Renal pelvis (tissue), 12 donors: ENCODE measurements at places on chromosomes 12 and 14.

DNA sequence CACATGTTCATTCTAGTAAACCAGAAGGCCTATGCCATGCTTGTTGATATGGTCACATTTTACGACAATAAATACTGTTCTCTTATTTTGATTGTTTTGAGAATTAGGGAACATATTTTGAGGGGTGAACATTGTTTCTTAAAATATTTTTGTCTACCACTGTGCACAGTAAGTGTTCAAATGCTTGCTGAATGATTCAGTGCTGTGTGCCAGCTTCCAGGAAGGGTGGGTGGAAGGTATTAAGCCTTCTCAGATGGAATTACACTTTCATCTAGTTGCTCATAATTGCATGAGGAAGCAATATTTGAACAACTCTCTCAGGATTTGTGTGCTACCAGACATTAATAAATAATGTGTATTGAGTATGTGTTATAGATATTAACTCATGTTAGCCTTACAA, 15.5 kb upstream of the TMX1 start:
- no peak for DNase-seq

- no peak for DNase-seq
Measured at GRCh38 chr12:14950982-14951746, 10.2 kb downstream of the ARHGDIB start.

- DNase-seq: no peak
Measured at GRCh38 chr12:60684988-60685655, 1089.3 kb downstream of the SLC16A7 start.

- DNase-seq: no peak
Measured at GRCh38 chr12:13198876-13199275, 2.4 kb downstream of the EMP1 start.

DNA sequence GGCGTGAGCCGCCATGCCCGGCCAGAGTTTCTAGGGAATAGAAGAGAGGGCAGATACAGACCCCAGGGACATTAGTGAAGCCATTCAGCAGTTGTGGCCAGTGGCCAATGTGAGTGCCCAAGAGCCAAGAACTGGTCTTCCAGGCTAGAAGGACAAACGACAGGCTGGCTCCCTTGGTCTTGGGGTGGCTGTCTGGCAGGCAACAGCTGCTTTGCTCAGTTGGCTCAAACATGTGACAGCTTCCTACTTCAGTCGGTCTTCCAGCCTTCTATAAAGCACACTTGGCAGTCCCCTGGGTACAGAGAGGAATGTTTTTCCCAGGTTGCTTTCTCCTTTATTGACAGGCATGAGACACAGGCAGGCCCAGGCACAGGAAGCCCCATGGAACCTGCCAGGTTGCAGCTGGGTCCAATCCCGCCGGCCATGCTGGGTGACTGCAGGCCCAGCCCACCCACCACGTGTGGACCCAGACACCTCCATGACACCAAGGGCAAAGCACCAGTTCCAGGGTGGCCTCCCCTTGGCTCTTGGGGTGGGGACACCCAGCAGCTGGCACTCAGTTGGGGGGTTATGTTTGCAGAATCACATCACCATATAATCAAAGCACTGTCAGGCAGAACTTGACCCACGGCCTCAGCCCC, 15.4 kb downstream of the CHGA start:
- DNase-seq: no peak

DNA sequence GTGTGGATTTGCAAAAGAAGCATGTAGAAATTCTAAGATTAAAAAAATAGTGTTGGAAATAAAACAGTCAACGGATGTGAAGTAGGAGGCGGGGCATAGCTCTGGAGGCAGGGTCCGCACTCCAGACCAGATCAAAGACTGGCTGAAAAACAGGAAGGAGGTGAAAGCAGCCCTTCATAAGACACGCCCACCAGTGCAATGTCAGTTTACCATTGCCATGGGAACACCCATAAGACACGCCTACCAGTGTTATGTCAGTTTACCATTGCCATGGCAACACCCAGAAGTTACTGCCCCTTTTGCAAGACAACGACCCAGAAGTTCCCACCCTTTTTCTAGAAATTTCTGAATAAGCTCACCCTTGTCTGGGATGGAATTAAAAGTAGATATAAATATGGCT, 87.1 kb downstream of the FZD10 start:
- DNase-seq: no peak

DNA sequence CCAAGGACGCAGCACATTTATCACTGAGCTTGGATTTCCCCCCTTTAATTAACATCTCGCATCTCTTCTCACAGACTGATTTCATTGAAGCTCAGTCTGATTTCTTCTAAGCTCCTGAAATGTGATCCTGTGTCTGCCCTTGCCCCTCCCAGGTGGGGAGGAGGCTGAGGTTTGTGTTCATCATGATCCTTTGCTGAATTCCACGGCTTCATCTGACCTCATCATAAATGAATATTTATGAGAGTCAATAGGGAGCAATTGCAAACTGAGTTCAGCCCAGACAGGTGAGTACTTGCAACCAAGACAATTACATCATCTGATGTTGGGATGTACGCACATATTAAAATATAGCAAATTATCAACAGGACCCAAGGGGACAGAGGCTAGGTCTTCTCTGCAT, 72.4 kb downstream of the MAP1LC3B2 start:
- peak; percentile 29 for DNase-seq

- no peak for DNase-seq
Measured at GRCh38 chr14:60116181-60116580, 24.5 kb downstream of the PCNX4 start.

DNA sequence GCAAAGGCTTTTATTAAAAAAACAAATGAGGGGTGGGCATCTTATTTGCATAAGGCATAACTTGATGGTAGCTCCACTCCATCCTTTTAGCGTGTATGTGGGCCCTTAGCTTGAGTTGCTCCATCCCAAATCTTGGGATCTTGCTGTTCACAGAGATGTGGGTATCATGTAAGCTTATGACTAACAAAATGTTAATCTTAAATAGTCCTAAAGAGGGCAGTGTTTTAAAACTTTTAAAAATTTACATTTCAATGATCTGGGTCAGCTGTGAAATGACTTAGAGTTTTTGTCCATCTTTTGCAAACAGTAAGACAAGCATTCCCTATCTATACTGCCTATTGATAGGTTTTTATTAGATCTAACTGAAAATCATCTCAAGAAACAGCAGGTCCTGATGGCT, 86.0 kb downstream of the SLCO1A2 start:
- DNase-seq: peak; percentile 1

DNA sequence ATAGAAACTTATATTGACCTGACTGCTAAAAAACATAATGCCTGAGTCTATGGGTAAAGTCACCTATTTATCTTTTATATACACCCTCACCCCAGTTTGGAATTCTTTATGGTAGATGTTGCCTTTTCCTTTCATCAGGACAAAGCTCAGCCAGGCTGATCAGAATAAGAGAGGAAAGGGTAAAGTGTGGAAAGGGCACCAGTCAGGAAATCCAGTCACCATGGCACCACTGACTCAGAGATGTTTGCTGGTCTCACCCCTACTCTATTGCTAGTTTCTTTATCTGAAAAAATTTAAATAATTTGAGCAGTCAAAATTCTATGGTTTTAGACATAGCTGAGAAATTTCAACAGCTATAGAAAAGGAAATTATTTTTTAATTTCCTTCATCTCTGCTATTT, 49.2 kb upstream of the SSTR1 start:
- DNase-seq: no peak

- no peak for DNase-seq
Measured at GRCh38 chr12:95118788-95119179, 45.4 kb upstream of the NR2C1 start.

DNA sequence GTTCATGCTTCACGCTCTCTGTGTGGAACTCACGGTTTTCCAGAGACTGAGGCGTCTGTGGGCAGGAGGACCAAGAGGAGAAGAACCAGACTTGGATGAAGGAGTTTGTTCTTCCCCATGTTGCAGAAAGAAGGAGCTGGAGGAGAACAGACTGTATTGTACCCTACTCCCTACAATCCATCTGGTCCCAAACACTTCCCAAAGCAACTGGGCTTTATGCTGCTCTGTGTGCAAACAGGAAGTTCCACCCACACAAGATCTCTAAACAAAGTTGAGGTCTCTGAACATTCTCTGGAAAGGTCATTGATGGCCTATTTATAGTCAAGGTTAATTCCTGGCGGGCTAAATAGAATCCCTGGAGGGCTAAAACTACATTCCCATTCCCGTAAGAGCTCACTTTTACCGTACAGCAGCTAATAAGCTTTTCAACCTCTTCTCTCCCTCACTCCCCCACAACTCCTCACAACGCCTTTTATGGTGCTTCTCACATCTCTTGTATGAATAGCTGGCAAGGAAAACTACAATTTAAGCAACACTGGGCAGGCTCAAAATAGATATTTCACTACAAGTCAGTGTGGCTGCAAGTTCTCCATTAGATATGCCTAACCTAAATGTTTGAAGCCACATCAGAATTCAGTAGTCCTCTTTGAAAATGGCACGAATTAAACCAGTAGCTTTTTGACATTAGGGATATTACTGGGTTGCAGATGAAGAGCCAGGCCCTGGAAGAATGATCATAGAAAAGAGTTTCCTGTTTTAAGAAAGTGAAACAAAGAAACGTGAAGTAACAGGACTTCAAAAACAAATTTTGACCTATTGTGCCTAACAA, at the start of gene A2M:
Gene A2M (minus strand): TSS at position 189 of the 829 bp plus-strand sequence. CDS start 70 bp downstream, at position 119.
- DNase-seq: peak; percentile 44

DNA sequence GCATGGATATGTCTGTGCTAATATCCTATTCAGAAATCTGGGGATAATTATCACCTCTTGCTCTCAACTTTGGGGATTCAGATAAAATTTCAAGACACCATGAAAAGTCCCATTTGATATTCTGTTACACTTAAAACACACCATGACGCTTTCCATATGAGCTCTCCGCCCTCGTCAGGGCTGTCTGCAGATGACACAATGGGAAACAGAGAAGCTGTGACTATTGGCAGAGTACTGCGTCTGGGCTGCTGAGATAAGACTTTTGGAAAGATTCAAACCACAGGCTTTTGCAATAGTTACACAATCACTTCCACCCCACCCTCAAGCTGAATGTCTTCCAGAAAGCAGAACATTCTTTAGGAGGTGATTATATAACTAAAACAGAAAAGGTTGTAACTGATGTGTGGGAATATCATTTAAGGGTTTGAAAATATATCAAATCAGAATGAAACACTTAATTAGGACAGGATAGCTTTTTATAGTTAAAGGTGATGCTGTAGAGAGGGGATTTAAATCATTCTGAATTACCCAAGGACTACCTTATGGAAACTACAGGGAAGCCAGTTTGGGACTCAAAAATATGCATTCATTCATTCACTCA, 75.3 kb upstream of the TMPO start:
- peak; percentile 22 for DNase-seq

GRCh38 chr12:27652174-27652763, 44.0 kb upstream of the REP15 start:
- peak; percentile 77 for DNase-seq

- DNase-seq: no peak
Measured at GRCh38 chr14:38669027-38669426, 413.1 kb upstream of the CLEC14A start.

- DNase-seq: no peak
Measured at GRCh38 chr14:74667758-74668157, 45.1 kb downstream of the AREL1 start.

DNA sequence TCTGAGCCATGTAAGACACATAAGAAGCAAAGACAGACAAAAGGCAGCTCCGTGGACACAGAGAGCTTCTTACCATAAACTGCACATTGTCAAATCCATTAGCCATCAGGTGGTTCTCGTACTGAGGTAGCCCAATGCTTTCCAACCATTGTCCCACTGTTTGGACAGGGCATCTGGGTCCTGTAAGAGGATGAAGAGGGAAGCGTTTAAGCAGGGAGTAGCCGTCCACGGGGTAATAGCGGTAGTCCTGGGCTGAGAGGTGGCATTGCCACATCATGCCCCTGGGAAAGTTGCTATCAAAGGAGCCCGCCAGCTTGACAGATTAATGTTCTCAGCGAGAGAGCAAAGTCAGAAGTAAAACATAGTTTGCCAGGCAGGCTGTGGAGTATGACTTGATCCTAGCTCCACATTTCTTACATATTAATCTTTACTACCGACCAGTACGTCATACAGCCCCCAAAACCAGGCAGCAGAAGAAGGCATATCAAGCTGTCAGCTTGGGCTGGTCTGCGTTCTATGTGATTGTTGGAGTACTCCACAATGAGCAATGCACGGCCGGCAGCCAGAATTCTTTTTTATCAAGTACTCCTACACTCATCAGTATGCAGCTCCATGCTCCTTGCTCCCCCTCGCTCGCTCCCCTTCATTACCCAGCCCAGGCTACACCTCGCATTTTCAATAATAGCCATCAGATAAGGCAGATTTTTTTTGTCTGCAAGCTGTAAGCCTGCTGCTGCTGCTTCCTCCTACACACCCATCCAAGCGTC, 493.2 kb upstream of the GARIN6 start:
- DNase-seq: peak; percentile 54

GRCh38 chr14:68958553-68958952, 20.5 kb downstream of the ACTN1 start:
- DNase-seq: no peak

DNA sequence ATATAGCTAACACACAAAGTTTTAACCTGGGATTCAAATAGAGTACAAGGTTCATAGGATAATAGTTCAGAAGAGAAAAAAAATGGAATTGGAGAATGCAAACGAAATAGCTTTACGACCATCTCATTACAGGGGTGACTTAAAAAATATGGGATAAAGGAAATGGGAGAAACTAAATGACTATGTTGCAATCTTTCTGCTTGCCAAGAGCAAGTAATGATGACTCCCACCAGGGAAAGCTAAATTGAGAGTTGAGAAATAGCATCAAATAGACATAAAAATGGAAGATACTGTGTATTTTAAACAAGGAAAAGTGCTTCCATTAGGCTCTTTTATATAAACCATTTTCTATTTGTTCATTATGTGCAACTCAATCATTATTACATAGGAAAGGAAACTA, 155.7 kb upstream of the ATXN7L3B start:
- DNase-seq: no peak

DNA sequence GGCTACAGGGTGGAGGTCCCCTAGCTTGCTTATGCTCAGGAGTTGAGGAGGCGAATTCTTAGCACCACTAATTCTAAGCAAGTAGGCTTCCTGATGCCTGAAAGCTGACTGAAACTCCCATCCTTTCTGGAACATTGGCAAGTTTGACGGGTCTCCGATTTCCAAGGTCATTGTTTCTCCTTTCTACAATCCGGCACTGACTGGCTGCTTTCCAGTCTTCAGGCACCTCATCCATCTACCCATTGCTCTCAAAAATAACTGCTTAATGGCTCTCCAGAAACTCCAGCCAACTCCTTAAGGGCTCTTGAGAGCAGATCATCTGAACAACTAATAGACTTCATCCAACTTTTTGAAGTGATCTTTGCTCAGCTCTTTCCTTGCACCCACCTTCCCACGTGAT, 13.3 kb downstream of the REM2 start:
- no peak for DNase-seq

DNA sequence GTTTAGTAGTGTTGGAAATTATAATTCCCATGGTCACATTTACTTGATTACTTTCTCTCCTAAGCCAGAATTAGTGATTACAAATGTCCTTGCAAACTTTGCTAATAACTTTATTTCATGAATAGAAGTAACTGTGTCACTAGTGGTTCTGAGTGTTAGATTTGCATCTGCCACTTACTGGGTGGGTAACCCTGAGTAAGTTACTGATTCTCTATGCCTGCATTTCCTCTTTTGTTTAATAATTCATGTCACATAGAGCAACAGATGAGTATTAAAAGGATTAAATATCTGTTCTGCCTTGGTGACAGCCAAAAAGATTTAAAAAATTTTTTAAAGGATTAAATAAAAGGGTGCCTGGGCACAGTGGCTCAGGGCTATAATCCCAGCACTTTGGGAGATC, 78.6 kb downstream of the BHLHE41 start:
- no peak for DNase-seq

GRCh38 chr12:45469902-45470301, 254.0 kb downstream of the ANO6 start:
- DNase-seq: no peak
